ENCODE measurements at places on chromosomes 6 and 20.

GRCh38 chr6:7728855-7729590 is 3.1 kb downstream of the BMP6 start:
- DNase-seq, result no peak

GRCh38 chr6:137357263-137357947 is 136.8 kb downstream of the OLIG3 start:
- no peak for DNase-seq

DNA sequence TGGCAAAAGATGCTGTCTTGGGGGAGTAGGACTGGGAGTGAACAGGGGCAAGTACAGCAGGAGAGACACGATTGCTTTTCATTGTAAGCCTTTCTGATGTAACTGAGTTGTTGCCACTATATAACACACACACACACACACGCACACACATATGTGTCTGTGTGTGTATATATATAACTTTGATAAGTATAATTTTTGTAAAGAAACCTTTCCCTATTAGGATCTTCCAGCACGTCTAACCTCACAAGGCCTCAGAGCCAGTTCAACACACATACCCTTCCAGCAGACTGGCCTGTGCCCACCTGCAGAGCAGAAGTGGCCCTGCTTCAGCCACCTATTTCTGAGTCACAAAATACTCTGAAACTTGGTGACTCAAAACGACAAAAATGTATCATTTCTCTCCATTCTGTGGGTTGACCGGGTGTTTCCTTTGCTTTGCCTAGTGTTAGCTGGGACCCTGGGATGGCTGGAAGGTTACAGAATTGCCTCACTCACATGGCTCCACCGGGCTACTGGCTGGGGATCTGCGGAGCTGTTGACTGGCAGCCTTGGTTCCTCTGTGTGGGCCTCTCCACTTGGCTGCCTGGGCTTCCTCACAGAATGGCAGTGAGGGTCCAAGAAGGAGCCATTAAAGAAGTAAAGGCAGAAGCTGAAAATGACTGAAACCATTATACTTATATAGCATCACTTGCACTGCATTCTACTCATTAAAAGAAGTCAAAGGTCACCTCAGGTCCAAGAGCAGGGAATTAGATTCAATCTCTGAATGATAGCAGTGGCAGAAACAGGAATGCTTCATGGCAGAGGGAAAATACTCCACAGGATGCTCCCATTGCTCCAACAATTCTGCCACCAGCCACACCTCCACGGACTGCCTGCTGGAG is 126.4 kb downstream of the BANF2 start:
- DNase-seq, result no peak

GRCh38 chr6:125597411-125598253 is 151.8 kb upstream of the HEY2 start:
- DNase-seq, result no peak

- no peak for DNase-seq
These were observed 99.1 kb downstream of the ADGB start for GRCh38 chr6:146697921-146698320.

- DNase-seq, result no peak
These were observed 80.2 kb downstream of the IRAK1BP1 start for GRCh38 chr6:78947529-78947928.

GRCh38 chr6:168608113-168608400 is 167.1 kb downstream of the SMOC2 start:
- DNase-seq, result no peak

- no peak for DNase-seq
These were observed 58.2 kb downstream of the ZNF831 start for GRCh38 chr20:59221707-59222252.

- DNase-seq, result no peak
These were observed 41.3 kb downstream of the UTRN start for GRCh38 chr6:144326393-144326792.

- DNase-seq, result no peak
These were observed 79.1 kb downstream of the SLC22A23 start for GRCh38 chr6:3377536-3378397.

All from K562 (cell line).